ENCODE measurements at places on chromosomes 16 and 17. TPM values are rescaled to one million over a fixed set of nuclear protein-coding genes. Genes with fewer than 3 reads are reported as not detected.

The CEP295NL gene
- 0.10 TPM for polyA plus RNA-seq

The CCL17 gene
- not detected for polyA plus RNA-seq

The OTOP2 gene
- not detected for polyA plus RNA-seq

The AXIN1 gene
- polyA plus RNA-seq, result 10.7 TPM

The WFDC1 gene
- not detected for polyA plus RNA-seq

The SLC16A6 gene
- not detected for polyA plus RNA-seq

The RMI2 gene
- 7.5 TPM for polyA plus RNA-seq

The TNK1 gene
- 0.57 TPM for polyA plus RNA-seq

The ADAD2 gene
- polyA plus RNA-seq, result 0.37 TPM

The HS3ST3B1 gene
- polyA plus RNA-seq, result 3.4 TPM

The FAM117A gene
- 19.6 TPM for polyA plus RNA-seq

- no peak for DNase-seq
Measured at GRCh38 chr17:46766493-46767491, 51.7 kb downstream of the WNT3 start.

GRCh38 chr17:39915559-39915958 lies 2.9 kb downstream of the GSDMB start:
- DNase-seq, result no peak

DNA sequence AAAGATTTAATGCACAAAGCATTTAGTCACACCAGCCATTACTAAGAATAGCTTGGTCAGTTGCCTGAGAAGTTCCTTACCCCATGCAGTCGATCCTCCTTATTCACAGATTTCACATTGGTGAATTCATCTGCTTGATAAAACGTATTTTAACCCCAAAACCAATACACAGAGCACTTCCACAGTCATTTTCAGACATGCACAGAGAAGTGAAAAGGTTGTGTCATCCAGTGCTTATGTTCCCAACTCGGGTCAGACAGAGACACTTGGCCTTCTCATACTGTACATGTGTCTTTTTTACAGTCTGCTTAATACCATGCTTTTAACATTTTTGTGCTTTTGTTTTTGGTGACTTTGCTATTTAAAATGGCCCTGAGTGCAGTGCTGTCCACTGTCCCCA lies 219.7 kb downstream of the SPECC1 start:
- DNase-seq, result no peak

DNA sequence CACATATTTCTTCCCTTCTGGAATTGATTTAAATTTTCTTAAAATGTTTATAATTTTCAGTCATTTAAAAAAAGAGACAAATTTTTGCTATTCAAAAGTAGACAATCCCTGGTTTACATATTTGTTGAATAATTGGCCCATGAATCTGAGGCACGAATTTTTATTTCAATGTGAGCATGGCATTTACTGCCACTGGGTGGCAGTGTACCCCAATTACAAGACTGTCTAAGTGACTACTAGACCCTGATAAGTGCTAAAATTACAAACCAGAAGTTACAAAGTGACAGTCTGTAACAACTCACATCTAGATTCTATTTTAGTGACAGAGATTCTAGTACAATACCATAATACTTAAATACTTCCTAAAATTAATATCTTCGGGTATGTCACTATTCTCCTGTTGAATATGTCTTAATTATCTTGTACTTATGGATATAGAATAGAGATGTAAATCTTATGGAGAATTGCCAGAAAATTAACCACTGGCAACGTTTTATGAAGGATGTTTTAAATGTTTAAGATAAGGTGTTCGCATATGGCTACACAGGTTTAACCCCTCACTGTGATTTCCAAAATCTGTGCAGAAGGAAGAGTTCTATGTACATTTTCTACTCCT lies 235.8 kb downstream of the MAP2K4 start:
- DNase-seq, result peak; percentile 68

GRCh38 chr17:78391843-78392242 lies 13.4 kb downstream of the PGS1 start:
- DNase-seq, result no peak

- DNase-seq, result peak; percentile 24
Measured at GRCh38 chr16:19885451-19886072, 914 bp upstream of the GPRC5B start.

GRCh38 chr17:40730970-40731369 lies 24.2 kb downstream of the KRT25 start:
- DNase-seq, result no peak

- DNase-seq, result no peak
Measured at GRCh38 chr17:50051082-50051576, 4.8 kb upstream of the ITGA3 start.

DNA sequence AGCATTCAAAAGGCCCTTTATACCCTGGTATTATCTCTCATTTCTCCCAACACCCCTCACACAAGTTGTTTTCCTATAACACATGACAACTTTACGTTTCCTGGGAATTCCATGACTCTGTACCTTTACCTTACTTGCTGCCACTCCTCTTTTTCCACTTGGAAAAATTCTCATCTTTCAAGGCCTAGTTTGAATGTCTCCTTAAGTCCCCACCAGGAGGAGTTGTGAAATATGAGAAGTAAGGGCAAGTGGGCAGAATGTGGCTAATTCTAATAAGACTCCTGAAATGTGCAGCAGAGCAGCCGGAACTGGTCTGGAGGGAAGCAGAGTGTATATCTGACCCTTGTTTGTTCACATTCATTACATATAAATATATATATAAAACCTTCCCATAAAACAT lies 39.7 kb downstream of the BRCA1 start:
- no peak for DNase-seq

DNA sequence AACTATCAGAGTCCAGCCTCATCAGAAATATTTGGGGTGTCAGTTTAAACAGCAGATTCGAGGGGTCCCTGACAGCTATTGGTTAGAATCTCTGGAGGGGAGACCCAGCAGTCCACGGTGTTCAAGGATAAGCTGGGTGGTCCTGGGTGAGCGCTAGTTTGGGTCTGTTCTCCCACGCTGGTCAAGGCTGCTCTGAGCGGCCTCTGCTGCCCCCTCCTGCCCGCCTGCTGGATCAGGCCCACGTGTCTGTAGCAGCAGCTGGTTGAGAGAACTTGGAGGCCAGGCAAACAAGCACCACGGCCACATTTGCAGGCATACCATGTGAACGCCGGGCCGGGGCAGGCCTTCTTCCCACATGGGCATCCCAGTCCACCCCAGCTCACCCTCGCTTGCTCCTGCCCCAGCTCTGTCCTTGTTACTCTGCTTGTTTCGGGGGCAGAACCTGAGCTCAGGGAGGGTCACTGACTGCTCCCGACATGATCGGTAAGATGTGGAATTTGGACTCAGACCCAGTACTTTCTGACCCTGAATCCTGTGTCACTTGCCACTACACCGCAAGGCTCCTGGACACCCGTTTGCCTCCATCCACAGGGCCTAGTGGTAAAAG lies 7.4 kb downstream of the FOXF1 start:
- peak; percentile 56 for DNase-seq

DNA sequence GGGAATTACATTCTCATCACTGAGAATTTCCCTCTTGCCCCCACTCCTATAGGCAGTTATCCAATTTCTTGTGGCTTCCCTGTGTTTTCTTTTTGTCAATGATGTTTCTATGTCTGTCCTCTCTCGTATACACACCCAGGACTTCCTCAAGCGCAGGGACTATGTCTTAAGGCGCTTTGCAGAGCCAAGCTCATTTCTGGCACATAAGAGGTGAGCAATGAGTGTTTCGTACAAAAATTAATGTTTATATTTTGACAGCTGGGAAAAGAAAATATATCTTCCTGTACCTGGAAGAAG lies 947 bp downstream of the DDX42 start:
- DNase-seq, result peak; percentile 4

DNA sequence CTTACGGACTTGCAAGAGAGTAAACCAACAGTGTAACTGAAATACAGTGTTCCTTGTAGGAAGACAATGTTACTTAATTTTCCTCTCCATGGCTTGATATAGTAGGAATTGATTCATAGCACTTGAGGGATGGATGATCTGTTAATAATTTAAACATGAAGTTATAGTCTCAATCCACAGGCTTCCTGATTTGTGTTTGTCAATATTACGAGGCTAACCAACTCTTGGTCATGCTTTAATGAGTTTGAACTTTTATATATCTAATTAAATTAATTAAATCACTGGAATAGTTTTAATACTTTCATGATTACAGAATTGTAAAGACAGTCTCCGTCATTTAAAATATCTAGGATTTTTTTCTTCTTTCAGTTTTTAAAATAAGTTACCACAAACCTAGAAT lies 112.0 kb upstream of the HAS3 start:
- no peak for DNase-seq

DNA sequence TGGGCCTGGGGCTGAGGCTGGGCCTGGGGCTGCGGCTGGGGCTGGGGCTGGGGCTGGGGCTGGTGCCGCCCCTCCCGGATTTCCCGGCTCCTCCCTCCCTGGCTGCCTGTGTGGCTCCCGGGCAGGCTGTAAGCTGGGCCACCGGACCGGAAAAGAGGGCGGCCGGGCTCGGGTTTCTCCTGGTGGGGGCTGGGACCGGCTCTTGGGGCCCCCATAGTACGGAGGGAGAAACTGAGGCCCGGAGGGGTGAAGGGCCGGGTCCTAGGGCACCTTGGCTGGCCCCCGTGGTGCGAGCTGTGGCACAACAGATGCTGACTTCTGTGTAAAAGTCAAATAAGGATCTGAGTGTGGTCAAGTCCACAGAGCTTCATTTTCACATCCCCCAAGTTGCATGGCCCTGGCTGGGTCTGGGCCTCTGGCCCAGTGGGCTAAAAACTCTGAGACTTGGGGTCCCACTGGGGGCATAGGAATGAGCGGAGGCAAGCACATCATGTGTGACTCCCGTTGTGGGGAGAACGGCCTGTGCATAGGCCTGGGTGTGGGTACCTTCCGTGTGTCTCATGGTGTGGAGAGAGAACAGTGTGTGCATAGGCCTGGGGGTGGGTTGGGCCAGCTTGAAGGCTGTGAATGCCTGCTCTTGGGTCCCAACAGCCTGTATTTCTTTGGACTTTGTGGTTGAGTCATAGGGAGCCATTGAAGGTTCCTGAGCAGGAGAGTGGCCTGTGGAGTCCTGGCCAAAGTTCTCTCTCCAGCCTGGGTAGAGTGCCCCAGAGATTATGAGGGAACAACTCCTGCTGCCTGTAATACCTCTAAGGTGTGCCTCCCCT lies 123.9 kb upstream of the CIBAR2 start:
- peak; percentile 55 for DNase-seq

DNA sequence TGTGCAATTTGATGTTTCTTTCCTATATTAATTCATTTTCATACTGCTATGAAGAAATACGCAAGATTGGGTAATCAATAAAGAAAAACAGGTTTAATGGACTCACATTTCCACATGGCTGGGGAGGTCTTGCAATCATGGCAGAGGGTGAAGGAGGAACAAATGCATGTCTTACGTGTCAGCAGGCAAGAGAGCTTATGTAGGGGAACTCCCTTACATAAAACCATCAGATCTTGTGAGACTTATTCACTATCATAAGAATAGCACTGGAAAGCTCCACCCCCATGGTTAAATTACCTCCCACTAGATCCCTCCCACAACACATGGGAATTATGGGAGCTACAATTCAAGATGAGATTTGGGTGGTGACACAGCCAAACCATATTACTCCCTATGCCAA lies 418.9 kb upstream of the MAF start:
- no peak for DNase-seq

- DNase-seq, result no peak
Measured at GRCh38 chr17:17928398-17929287, 43.6 kb downstream of the TOM1L2 start.

DNA sequence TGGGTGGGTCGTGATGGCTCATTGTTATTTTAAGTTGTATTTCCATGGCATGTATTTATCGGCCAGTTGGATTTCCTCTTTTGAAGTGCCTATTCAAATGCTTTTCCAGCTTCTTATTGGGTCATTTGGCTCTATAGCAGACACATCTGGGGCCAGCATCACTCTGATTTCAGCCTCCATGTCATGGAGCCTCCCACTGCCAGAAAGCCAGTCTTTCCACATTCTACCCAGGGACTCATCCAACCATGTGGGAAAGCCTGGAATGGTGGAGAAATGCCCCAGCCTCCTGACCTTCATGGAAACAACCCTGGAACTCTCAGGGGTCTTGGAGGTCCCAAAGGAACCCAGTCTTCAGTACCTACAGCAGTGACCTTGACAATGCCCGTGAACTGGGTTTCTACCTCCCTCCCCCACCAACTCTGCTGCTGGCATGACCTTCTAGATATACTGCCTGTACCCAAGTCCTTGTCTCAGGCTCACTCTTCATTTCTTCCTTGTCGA lies 33.8 kb upstream of the ADGRG1 start:
- no peak for DNase-seq

GRCh38 chr17:72034000-72034399 lies 86.8 kb upstream of the SOX9 start:
- DNase-seq, result no peak

DNA sequence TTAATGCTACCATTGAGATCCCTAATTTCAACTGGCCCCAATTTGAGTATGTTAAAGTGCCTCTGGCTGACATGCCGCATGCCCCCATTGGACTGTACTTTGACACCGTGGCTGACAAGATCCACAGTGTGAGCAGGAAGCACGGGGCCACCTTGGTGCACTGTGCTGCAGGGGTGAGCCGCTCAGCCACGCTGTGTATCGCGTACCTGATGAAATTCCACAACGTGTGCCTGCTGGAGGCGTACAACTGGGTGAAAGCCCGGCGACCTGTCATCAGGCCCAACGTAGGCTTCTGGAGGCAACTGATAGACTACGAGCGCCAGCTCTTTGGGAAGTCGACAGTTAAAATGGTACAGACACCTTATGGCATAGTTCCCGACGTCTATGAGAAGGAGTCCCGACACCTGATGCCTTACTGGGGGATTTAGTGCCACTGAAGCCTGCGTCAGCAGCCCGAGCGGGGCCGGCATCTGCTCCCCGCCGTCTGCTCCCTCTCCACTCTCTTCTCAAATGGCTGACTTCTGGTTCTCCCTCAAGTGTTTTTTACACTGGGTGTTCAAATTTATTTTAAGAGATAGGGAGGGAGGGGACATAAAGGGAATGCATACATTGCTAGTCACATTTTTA lies 22.9 kb downstream of the DUSP14 start:
- no peak for DNase-seq

GRCh38 chr17:78884148-78884825 lies 18.7 kb downstream of the CEP295NL start:
- DNase-seq, result peak; percentile 50

GRCh38 chr17:47066095-47066494 lies 87.0 kb upstream of the RPRML start:
- no peak for DNase-seq

GRCh38 chr17:80981929-80982425 lies 9.7 kb upstream of the CHMP6 start:
- DNase-seq, result no peak

GRCh38 chr16:56987692-56988091 lies 1.7 kb upstream of the NLRC5 start:
- no peak for DNase-seq

Data from muscle of arm (tissue), 14 donors.